ENCODE measurements at places on chromosomes 7 and 10. TPM values are rescaled to one million over a fixed set of nuclear protein-coding genes. Genes with fewer than 3 reads are reported as not detected.

- H3K27me3 ChIP-seq: no peaks in the 10 kb centered on the region
- DNase-seq: no peak
- no peaks in the 10 kb centered on the region for H3K36me3 ChIP-seq
Measured at GRCh38 chr10:89589101-89589720, 53.8 kb upstream of the SLC16A12 start.

DNA sequence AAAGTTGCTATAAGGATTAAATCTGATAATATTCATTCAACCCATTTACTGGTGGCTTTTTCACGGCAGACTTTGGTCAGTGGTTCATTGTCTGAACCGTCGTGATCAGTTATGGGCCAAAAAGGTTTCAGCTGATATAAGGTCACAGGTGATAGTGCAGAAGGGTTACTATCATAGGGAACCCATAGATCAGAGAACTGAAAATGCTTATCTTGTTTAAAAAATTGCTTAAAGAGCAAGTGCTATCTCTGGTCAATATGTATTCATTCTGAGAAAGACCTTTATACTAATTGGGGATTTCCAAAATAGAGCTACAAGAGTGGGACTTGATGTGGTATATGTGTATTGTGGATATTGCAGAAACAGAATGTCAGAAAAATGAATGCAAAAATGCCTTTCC, 147.8 kb upstream of the SEMA3E start:
- H3K4me3 ChIP-seq: no peak overlapping the region
- DNase-seq: no peak
- H3K27ac ChIP-seq: no peak overlapping the region
- H3K36me3 ChIP-seq: no peaks in the 10 kb centered on the region
- no peaks in the 10 kb centered on the region for H3K4me1 ChIP-seq
- no peaks in the 10 kb centered on the region for H3K27me3 ChIP-seq

SPDYE2 gene
- 0.21 TPM for total RNA-seq

SH2D4B gene
- 0.30 TPM for total RNA-seq

PSTK gene
- 10.5 TPM for total RNA-seq

CCDC146 gene
- total RNA-seq: 14.7 TPM

MUC3A gene
- not detected for total RNA-seq

DNA sequence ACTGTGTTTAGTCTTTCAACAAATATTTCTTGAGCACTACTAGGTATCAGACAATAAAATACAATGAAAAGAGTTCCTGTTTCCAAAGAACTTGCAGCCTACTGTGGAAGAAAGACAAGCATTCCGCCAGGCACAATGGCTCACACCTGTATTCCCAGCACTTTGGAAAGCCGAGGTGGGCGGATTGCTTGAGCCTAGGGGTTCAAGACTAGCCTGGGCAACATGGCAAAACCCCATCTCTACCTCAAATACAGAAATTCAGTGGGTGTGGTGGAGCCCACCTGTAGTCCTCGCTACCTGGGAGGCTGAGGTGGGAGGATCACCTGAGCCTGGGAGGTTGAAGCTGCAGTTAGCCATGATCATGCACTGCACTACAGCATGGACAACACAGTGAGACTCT, 6.1 kb downstream of the SVOPL start:
- H3K27ac ChIP-seq: no peak overlapping the region
- DNase-seq: no peak
- H3K4me1 ChIP-seq: no peaks in the 10 kb centered on the region
- no peaks in the 10 kb centered on the region for H3K36me3 ChIP-seq
- peaks cover 23% of the 10 kb centered on the region for H3K27me3 ChIP-seq
- no peak overlapping the region for H3K4me3 ChIP-seq

GRCh38 chr7:699476-700170, 26.9 kb upstream of the DNAAF5 start:
- peaks cover 2% of the 10 kb centered on the region for H3K36me3 ChIP-seq
- H3K4me1 ChIP-seq: no peaks in the 10 kb centered on the region
- H3K27me3 ChIP-seq: no peaks in the 10 kb centered on the region
- DNase-seq: no peak
- no peak overlapping the region for H3K4me3 ChIP-seq

GRCh38 chr10:17229967-17230682, 2.1 kb downstream of the VIM start:
- peak overlapping the region; percentile 94 for H3K4me3 ChIP-seq
- H3K27ac ChIP-seq: peak overlapping the region; percentile 98
- peaks cover 4% of the 10 kb centered on the region for H3K36me3 ChIP-seq
- no peaks in the 10 kb centered on the region for H3K27me3 ChIP-seq

All from T-helper 17 cell (primary cell).